NCI-H2227 treated with DMSO at 0.1 percent for 48 hours (cell line): ENCODE measurements at places on chromosomes 12 and 14.

DNA sequence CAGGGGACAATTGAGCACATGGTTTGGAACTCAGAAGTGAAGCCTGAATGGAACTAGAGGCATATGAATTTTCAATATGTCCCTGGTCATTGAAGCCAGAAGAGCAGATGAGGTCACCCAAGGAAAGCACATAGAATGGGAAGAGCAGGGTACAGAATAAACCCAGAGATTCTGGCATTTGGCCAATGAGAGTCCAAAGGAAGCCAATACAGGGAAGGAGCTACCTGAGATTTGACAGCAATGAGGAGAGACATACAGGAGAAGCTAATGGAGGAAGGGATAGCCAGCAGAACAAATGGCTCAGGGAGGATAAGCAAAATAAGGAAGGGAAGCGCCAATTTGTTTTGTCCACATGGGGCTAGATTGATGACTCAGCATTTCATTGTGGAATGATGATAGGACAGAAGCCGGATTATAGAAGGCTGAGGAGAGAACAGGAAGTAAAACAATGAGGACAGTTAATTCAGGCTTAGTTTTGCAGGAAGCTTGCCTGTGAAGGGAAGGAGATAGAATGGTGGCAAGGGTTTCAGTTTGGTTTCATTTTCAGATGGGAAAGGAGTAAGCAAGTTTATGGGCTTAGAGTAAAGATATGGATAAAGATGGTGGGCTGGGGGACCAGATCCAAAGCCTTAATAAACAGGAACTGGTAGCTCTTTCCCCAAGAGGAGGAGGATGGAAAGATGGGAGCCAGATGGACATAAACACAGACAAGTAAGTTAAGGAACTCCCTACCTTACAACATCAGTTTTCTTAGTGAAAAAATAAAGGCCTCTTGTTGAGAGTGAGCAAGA, 3.2 kb upstream of the SPTSSA start:
- DNase-seq = no peak

DNA sequence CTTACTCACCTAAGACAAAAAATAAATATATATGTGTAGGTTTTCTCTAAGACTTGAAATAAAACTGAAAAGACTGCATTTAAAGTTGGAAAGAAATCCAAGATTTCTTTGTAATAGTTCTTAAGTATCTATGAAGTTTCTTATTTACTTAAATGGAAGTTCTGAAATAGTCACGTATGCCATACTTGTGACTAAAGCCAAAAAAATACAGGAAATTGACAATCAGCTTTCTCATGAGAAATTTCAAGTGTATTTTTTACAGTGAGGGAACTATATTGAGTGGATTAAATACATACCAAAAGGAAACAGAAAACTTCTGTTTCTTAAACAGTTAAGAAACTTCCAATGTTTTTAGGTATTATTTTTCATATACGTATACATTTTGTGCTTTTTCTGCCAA, 188.1 kb downstream of the DPY19L2 start:
- DNase-seq = no peak

GRCh38 chr12:104219361-104219892, 3.8 kb downstream of the TXNRD1 start:
- peak; percentile 47 for DNase-seq

DNA sequence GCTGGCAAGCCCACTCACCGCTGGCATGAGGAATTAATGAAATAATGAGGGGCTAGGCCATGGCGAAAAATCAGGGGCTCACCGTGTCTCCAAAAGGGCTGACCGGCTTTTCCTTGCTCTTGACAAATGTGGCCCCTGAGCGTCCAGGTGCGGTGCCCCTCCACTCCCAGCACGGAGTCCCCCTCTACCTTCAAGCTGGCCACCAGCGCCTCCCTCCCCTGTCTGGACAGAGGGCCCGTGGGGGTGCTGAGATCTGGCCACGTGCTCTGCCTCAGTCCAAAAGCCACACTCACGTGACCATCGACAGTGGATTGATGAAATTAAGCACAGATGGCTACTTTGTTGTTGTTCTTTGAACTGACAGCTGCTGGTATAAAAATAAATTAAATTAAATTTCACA, 78.8 kb upstream of the BCL11B start:
- no peak for DNase-seq
